ENCODE measurements at places on chromosomes 13 and 19. TPM values are rescaled to one million over a fixed set of nuclear protein-coding genes. Genes with fewer than 3 reads are reported as not detected.

The PALM3 gene
- not detected for polyA plus RNA-seq

The LRRC25 gene
- polyA plus RNA-seq = 0.07 TPM

The TRPC4 gene
- not detected for polyA plus RNA-seq

The NCAN gene
- not detected for polyA plus RNA-seq

DNA sequence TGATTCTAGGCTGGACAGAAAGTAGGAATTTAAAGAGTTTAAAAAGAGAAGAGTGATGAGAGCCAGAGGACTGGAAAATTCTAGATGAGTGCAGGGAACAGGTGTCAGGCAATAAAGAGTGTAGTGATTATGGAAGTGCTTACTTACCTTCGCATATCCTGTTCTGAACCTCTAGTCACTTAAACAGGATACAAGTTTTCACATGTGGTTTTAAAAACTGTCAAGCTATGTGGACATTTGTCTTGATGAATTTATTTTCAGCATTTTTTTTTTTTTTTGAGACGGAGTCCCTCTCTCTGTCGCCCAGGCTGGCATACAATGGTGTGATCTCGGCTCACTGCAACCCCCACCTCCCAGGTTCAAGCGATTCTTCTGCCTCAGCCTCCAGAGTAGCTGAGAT lies 34.3 kb upstream of the IL17D start:
- no peak overlapping the region for H3K27ac ChIP-seq
- no peaks in the 10 kb centered on the region for H3K27me3 ChIP-seq
- no peaks in the 10 kb centered on the region for H3K36me3 ChIP-seq
- no peak overlapping the region for H3K4me3 ChIP-seq
- DNase-seq = no peak

- no peak overlapping the region for H3K27ac ChIP-seq
- H3K36me3 ChIP-seq = no peaks in the 10 kb centered on the region
- no peak for DNase-seq
- H3K4me1 ChIP-seq = no peaks in the 10 kb centered on the region
- H3K4me3 ChIP-seq = no peak overlapping the region
These were observed 72.2 kb downstream of the KCTD15 start for GRCh38 chr19:33868788-33869412.

GRCh38 chr19:39372047-39372802 lies 18.7 kb downstream of the PAF1 start:
- no peak overlapping the region for H3K4me3 ChIP-seq
- H3K27me3 ChIP-seq = no peaks in the 10 kb centered on the region
- no peak for DNase-seq
- no peak overlapping the region for H3K27ac ChIP-seq
- H3K36me3 ChIP-seq = peaks cover 41% of the 10 kb centered on the region

- no peaks in the 10 kb centered on the region for H3K4me1 ChIP-seq
- no peak overlapping the region for H3K4me3 ChIP-seq
- H3K36me3 ChIP-seq = no peaks in the 10 kb centered on the region
- no peaks in the 10 kb centered on the region for H3K27me3 ChIP-seq
- no peak for DNase-seq
- no peak overlapping the region for H3K27ac ChIP-seq
These were observed 94.6 kb downstream of the CCNA1 start for GRCh38 chr13:36526897-36527296.

GRCh38 chr13:23642110-23642509 lies 71.9 kb downstream of the TNFRSF19 start:
- H3K4me3 ChIP-seq = no peak overlapping the region
- H3K27ac ChIP-seq = no peak overlapping the region
- H3K36me3 ChIP-seq = no peaks in the 10 kb centered on the region
- H3K27me3 ChIP-seq = no peaks in the 10 kb centered on the region
- DNase-seq = no peak

DNA sequence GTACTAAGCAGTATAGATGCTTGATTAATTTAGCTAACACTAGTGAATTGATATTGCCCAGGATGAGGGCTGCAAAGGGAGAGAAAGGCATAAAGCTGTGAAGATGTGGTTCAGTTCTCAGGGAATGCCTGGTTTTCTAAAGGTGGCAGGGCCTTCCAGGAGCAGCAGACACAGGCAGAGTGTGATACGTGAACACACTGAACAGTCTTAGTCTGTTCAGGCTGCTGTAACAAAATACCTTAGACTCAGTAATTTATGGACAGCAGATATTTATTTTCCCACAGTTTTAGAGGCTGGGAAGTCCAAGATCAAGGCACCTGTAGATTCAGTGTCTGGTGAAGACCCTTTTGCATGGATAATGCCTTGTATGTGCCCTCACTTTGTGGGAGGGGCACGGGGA lies 8.7 kb upstream of the SPATA13 start:
- no peaks in the 10 kb centered on the region for H3K36me3 ChIP-seq
- DNase-seq = no peak
- no peaks in the 10 kb centered on the region for H3K4me1 ChIP-seq
- H3K4me3 ChIP-seq = no peak overlapping the region
